ENCODE measurements at places on chromosomes 2 and 18. TPM values are rescaled to one million over a fixed set of nuclear protein-coding genes. Genes with fewer than 3 reads are reported as not detected.

- DNase-seq: no peak
These were observed 120.5 kb downstream of the TANC1 start for GRCh38 chr2:159088906-159089305.

The LOXHD1 gene
- total RNA-seq: not detected

GRCh38 chr2:202299712-202300111, 34.1 kb downstream of the NOP58 start:
- DNase-seq: no peak

The HTR2B gene
- not detected for total RNA-seq

DNA sequence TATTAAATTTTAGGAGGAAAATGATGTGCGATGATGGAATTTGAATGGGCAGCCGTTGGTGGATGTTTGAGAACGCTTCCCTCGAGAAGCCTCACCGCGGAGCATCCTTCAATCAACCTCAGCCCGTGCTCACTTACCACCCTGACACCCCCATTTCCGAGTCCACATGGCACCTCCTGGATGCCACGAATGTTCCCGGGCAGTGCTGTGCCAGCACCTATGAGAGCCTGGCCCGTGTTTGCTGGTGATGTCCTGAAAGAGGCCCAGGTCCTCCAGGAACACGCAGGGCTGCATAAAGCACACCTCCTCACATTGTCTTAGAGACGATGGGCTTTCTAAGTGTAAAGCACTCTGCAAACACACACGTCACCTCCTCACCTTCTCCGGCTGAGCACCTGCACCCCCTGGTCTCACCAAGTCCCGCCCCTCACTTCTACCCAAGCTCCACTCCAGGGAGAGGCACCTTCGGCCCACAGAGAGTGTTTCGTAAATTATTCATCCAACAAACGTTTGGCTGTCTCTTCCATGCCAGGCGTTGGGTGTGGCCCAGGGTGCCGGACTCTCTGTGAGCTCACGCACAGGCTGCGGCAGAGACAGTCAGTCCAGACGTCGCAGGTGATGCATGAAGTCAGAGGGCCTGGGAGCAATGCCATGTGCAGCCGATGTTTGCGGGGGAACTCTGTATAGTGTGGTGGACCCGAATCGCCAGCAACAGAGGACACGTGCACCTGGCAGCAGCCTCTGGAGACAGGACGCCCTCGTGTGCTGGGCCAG, 150.0 kb downstream of the TPO start:
- DNase-seq: no peak

The COL3A1 gene
- not detected for total RNA-seq

DNA sequence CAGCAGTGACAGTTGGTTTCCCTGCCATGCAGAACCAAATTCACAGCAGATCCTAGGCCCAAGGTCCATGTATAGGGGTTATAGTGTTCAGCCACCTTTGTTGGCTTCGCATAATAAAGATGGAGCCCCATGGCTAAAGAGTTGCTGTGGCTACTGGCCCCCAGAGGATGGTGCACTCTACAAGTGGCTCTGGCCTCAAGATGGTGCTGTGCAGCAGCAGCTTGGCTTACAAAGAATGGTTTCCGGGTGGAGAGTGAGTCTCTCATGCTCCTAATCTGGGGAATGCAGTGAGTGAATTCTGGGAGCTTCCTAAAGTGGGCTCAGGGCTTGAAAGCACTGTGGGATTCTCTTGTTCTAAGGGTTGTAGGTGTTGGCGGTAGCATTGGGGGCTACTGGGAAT, 1199.7 kb downstream of the CNTNAP5 start:
- peak; percentile 48 for DNase-seq

- DNase-seq: no peak
These were observed 32.9 kb downstream of the RTP5 start for GRCh38 chr2:241902357-241902991.

GRCh38 chr2:37774976-37775907, 103.8 kb upstream of the CDC42EP3 start:
- no peak for DNase-seq

The ABCB11 gene
- total RNA-seq: not detected

GRCh38 chr2:45330108-45330507, 281.0 kb downstream of the SRBD1 start:
- DNase-seq: no peak

The SAG gene
- not detected for total RNA-seq

The FBXO36 gene
- 0.11 TPM for total RNA-seq

DNA sequence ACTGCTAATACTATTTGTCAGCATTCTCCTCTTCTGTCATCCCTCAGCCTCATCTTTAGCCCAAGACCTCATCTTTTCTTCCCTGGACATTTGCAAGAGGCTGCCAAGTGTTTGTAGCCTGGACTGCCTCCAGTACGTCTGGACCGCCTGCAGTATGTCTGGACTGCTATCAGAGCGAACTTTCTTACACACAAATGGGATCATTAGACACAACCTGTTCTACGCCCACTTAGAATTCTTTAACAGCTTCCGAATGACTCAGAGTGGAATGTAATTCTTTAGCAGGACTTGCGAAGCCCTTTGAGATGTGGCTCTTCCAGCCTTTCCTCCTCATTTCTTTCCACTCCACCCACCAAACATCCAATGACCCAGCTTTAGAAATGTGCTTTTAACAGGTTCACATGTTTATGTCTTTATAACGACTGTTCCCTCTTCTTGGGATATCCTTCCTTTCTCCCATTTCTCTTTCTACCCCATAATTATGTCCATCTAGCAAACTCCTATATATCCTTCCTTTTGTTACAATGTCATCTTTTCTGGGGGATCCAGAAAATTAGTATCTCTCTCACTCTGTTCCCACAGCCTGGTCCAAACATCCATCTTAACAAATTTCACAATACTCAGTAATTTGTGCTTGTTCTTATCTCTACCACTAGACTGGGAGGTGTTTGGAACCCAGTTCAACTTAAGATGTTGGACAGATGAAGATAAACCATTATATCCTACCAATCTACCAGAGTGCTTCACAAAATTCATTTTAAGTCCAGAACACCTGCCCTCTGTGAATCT, 171.3 kb upstream of the PGAP1 start:
- DNase-seq: no peak

- no peak for DNase-seq
These were observed 103.3 kb upstream of the KLF7 start for GRCh38 chr2:207269038-207269437.

DNA sequence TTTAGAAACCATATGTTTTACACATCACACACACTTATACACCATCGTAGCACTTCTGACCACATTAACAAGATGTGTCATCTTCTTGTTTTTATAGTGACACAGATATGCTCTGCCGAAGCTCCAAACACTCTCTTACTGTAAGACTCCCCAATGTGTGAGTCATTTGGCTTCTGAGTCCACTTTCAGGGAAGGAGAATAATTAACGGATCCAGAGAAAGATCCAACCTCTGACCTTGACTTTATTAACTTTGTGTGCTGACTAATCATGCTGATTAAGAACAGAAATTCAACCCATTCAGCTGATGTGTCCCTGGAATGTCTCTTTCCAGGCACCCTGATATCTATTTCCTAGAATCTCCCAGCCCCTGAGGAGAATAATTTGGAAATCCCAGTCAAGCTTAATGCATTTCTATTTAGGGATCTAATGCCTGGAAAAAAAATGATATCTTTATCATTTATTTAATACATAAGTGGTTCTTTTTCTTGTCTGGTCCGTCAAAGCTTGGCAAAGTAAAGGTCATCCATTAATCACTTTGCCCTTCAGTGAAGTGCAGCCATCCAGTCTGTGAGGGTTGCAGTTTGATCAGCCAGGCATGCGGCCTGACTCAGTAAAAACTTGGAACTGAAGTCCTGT, 615.8 kb upstream of the SYT4 start:
- DNase-seq: no peak

- no peak for DNase-seq
These were observed 293.2 kb downstream of the PIEZO2 start for GRCh38 chr18:10856132-10856531.

The DCC gene
- total RNA-seq: not detected

DNA sequence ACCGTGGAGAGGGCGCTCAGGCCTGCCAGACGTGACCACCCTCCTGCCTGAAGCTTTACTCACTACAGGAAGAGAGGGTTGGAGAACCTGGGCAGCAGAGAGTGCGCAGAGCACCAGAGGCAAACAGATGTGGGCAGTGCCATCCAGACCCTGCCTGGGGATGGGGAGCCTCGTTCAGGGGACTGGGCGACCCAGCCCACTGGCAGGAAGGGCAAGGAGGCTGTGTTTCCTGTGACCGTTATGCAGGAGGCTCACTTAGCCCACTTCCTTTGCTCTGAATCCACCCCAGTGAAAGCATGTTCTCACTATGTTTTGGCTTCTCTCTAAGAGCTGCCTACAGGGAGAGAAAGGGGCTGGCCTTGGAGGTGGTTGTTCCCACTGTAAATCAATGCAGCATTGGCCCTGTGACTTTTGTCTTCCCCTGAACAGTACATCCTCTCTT, 23.0 kb upstream of the ACKR3 start:
- no peak for DNase-seq

The MYO5B gene
- total RNA-seq: not detected

DNA sequence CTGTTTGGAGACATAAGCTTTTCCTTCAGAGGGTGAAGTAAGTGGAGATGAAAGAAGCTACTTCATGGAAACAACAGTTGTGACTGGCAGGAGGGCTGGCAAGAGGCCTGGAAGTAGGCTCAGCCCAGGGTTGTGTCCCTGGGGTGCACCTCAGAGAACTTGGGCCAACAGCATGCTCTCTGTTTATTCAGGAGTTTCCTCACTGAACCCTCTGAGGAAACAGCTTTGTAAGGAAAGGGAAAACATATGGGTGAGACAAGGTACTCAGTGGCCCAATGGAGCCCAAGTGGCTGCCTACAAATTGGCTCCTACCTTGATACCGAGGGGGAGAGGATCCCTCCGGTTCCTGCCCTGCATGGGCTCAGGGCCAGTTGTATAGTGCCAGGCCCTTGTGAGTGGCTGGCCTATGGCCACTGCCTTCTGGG, 115.5 kb upstream of the ITGA6 start:
- DNase-seq: no peak

GRCh38 chr2:140436936-140437335, 1656.7 kb upstream of the NXPH2 start:
- DNase-seq: no peak

The CROCC2 gene
- not detected for total RNA-seq

The RGPD4 gene
- not detected for total RNA-seq

GRCh38 chr2:132581991-132582738, 87.8 kb downstream of the LYPD1 start:
- DNase-seq: no peak

DNA sequence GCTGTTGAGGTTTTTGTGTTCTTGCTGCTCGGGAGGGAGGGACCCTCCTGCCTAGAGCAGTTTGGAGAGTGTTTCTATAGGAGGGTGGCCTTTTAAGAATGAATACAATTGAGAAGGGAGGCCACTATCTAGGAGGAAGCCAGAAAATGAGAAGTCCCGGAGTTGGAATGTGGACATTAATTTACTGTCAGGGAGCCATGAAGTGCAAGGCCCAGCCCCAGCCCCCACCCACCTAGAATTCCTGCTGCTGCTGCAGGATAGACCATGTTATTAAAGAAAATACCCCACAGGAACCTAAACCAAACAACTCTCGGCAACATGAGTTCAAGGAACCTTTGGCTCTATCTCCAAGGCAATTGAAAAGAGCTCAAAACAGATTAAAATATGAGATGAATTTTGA, 46.0 kb downstream of the ZBTB7C start:
- no peak for DNase-seq

- DNase-seq: peak; percentile 88
These were observed 1.8 kb upstream of the SATB2 start for GRCh38 chr2:199459286-199460100.

The REEP1 gene
- 0.22 TPM for total RNA-seq

DNA sequence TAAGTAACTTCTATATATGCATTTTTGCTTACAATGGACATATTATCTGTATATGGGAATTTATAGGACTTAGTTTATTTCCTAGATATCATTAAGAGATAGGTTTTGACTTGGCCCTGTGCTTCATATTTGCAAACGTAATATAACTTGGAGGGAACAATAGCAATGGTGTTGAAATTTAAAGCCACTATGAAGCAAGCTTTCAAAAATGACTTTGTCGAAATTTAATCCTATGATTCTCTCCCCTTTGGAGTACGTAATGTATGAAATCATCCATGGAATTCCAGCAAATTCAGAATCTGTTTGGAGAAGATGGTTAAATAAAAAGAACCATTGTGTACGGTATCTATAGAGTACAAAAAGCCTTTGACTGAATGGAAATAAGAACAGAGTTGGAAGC, 486.3 kb downstream of the ARHGAP15 start:
- DNase-seq: no peak

The ITGA6 gene
- total RNA-seq: 0.37 TPM

- no peak for DNase-seq
These were observed 26.9 kb upstream of the ARL5A start for GRCh38 chr2:151855111-151855510.
